NCI-H510A treated with DMSO at 0.1 percent for 48 hours (cell line): ENCODE measurements at places on chromosomes 5 and 9.

GRCh38 chr5:128469912-128470311, 68.1 kb downstream of the FBN2 start:
- no peak for DNase-seq

GRCh38 chr9:130785940-130786508, 49.0 kb upstream of the ABL1 start:
- no peak for DNase-seq

GRCh38 chr5:95020345-95020744, 264.5 kb downstream of the MCTP1 start:
- no peak for DNase-seq

GRCh38 chr9:109417054-109417453, 81.1 kb downstream of the PTPN3 start:
- no peak for DNase-seq

DNA sequence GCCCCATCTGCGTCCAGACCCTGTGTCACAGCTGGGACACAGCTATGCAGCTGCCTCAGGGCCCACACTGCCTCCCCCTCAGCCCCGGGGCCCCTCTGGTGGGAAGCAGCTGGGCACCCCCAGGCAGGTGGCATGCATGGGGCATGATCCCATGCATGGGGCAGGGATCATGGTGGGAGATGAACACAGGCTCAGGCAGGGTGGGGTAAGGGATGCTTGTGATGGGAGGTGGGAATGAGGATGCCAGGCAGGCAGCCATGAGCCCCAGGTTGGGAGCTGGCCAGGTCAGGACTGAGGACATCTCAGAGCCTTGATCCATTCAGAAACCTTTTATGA, 19.7 kb downstream of the EEIG1 start:
- DNase-seq, result no peak

- no peak for DNase-seq
Measured at GRCh38 chr5:178384816-178385495, 152.4 kb upstream of the PHYKPL start.

GRCh38 chr5:40587376-40587775, 92.3 kb upstream of the PTGER4 start:
- no peak for DNase-seq

- DNase-seq, result no peak
Measured at GRCh38 chr9:126024581-126025230, 277.5 kb downstream of the PBX3 start.

DNA sequence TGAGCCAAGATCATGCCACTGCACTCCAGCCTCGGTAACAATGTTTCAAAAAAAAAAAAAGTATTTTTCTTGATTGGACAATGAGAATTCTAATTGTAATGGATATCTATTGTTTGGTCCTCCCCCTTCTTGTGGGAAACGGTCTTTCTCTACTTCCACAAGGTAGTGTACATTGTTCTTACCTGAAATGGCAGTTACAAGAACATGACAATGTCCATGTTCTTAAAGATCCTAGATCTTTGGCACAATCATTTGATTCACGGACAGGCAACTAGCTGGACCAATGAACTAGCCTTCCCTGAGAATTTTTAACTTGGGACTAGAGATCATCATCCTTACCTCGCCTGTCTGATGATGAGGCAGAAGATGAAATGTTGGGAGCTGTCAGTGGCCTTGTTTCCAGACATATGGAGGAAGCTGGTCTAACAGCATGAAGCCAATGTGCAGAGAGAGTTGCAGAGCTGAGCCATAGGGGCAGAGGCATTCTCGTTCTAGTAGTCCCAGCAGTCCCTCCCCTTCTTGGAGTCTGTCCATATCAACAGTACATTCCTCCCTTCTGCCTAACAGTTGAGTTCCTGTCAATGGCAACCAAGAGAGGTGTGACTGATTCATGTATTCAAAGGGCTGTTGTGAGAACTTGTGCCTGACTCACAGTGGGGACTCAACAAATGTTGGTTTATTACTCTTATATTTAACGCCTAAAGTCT, 2.1 kb upstream of the MARCHF6 start:
- DNase-seq, result peak; percentile 63

- no peak for DNase-seq
Measured at GRCh38 chr5:10892911-10893215, 131.8 kb upstream of the DAP start.

- no peak for DNase-seq
Measured at GRCh38 chr9:2785060-2785950, 58.6 kb downstream of the PUM3 start.

DNA sequence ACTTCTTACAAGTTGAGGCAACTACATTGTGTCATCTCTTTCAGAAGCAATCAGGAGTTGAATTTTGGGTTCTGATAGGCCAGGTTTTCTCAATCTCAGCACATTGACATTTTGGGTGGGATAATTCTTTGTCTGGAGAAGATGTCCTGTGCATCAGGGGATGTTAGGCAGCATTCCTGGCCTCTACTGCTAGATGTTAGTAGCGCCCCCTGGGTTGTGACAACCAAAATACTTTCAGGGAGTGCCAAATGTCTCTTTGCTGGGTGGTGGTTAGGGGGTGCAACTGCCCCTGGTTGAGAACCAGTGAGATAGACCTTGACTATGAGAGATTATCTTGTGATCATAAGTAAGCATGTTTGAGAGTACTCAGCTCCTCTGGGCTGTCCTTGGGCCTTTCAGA, 164.3 kb upstream of the KLF9 start:
- DNase-seq, result no peak

DNA sequence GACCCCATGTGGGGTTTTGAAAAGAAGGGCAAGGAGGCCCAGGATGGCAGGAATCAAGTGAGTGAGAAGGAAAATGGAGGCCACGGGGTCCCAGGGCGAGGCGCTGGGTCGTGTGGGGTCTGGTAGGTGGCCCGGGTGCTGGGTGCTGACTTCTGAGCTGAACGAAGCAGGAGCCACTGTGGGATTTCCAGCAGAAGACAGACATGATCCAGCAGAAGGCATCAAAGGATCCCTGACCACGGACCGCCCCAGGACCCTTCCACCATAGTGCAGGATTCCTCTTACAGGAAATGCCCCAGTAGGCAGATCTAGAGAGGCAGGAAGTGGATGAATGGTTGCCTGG, 106.7 kb downstream of the ADAMTS2 start:
- no peak for DNase-seq

DNA sequence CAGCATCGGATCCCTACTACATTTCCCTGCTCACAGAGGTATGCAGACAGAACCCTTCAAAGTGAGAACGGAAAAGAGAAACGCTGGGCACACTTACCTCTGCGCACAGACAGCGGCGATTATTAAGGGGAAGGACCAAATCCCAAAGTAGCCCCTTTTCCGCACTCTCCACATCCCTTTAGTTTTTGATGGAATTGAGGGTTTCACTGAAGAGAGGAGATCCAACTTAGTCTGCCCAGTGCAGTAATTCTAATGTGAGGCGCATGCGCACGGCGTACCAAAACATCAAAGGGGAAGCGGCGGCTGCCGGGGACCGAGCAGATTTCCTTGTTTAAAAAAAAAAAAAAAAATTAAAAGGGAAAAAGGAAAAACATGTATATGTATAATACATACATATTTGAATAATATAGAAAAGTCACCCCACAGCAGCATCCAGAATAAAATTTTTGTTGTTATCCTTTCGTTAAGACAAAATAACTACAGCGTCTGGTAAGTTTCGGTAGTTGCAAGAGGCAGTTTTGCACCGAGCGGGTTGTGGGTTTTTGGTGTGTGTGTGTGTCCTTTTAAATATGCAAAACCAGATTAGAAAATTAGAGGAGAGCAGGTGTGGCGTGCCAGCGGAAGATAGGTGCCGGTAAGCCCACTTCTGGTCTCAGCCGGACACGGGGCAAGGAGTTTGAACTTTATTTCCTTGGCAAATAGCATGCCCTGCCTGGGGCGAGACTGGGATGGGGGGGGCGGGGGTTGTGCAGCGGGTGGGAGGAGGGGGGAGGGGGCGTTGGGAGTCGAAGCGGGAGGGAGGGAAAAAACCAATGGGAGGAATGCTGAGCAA, at the start of gene GABRB2:
Gene GABRB2, minus strand, starts transcription at position 256 of the 832 bp plus-strand sequence. Its CDS starts 82 bp downstream, at position 174.
- DNase-seq, result peak; percentile 47

GRCh38 chr9:14912859-14913258, 2.6 kb upstream of the FREM1 start:
- DNase-seq, result no peak

DNA sequence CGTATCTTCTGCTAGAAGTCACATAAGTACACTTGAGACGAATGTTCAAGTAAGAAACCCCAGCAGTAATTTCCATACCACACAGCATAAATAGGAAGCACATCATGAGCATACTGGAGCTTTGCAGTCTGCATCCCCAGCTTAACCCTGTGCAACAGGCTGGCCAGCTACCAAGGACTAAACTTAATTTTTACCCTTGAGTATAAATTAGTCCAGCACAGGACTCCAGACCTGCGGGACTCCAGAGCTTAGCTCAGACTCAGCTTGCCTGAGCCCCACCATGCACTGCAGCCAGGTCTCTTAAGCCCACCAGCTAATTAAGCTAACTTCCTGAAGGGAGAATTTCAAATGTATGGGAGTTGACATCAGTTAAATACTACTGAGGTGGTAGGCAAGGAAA, 491.0 kb downstream of the ARHGEF28 start:
- no peak for DNase-seq

- peak; percentile 63 for DNase-seq
Measured at GRCh38 chr5:83608122-83608521, 112.5 kb downstream of the HAPLN1 start.

DNA sequence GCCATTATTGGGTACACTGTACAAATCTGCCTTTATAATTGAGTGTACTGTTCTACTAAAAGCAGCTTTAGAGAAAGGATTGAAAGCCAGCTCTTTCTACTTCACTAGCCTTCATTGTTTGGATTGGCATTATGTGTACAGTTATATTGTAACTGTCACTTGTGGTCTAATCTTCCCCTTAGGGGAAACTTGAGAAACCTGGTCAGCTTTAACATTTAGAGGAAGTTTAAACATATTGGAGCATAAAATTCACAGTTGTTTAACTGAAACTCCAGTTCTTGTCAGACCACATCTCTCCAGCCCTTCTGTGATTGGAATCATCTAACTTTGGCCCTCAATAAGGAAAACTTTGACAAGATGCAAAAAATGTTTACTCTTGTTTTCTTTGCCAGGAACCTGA, 24.6 kb downstream of the PIK3R1 start:
- no peak for DNase-seq

- no peak for DNase-seq
Measured at GRCh38 chr5:126988021-126988569, 42.3 kb downstream of the MARCHF3 start.

DNA sequence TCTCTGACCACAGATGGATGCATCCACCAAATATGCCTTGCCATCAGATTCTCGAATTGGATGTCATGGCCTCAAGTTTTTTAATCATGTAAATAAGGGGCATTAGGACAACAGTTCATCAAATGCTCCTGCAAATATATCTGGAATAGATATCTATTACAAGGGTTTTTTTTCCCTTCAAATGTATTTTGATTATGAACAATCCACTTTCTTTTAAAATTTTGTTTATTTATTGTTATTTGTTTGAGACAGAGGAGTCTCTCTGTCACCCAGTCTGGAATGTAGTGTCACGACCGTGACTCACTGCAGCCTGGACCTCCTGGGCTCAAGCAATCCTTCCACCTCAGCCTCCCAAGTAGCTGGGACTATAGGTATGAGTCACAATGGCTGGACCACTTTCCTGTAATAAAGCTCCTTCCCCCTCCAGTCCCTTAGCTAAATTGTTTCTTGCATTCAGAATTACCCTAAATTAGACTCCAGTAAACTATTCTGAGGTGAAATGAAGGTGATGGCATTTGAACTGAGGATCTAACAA, 1412.1 kb downstream of the EFNA5 start:
- DNase-seq, result no peak

DNA sequence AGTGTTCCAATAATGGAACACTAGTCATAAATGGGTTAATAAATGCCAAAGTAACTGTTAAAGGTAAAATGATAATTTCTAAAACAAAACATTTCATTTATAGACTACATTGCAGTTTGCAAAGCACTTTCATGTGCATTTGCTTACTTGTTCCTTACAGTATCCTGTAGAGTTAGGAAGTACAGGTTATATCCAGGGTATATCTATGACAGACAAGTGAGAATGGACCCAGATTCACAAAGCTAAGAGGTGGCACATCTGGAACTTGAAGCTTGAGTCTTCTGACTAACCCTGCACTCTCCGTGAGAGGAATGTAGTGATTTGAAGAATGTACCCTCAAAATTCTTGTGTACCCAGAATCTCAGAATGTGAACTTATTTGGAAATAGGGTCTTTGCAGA, 121.4 kb downstream of the FER start:
- DNase-seq, result no peak

GRCh38 chr5:79872291-79872690, 118.8 kb downstream of the MTX3 start:
- no peak for DNase-seq

DNA sequence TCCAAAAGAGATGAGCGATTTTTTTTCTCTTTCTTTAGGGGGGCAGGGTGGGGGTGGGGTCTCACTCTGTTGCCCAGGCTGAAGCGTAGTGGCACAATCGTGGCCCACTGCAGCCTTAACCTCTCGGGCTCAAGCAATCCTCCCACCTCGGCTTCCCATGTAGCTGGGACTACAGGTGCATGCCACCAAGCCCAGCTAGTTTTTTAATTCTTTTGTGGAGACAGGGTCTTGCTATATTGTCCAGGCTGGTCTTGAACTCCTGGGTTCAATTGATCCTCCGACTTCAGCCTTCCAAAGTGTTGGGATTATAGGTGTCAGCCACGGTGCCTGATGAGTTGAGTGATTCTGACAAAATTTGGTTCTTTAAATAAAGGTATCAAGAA, 127.0 kb downstream of the ARRDC3 start:
- DNase-seq, result no peak

DNA sequence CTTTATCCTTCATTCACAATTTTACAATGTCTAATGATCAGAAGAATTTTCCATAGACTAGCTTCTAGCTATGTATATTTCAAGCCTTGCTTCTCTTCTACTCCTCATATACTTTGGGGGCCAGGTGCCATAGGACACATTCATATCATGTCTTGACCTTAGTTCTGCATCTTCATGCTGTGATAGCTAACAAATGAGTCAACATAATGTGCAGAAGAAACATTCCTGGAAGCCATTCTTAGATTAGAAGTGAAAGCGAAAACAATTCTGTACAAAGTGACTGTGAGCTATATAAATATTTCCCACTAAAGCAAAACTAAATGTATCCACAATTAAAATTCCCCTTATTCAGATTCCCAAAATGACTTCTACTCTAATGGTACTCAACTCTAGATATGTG, 320.2 kb upstream of the NREP start:
- DNase-seq, result no peak

DNA sequence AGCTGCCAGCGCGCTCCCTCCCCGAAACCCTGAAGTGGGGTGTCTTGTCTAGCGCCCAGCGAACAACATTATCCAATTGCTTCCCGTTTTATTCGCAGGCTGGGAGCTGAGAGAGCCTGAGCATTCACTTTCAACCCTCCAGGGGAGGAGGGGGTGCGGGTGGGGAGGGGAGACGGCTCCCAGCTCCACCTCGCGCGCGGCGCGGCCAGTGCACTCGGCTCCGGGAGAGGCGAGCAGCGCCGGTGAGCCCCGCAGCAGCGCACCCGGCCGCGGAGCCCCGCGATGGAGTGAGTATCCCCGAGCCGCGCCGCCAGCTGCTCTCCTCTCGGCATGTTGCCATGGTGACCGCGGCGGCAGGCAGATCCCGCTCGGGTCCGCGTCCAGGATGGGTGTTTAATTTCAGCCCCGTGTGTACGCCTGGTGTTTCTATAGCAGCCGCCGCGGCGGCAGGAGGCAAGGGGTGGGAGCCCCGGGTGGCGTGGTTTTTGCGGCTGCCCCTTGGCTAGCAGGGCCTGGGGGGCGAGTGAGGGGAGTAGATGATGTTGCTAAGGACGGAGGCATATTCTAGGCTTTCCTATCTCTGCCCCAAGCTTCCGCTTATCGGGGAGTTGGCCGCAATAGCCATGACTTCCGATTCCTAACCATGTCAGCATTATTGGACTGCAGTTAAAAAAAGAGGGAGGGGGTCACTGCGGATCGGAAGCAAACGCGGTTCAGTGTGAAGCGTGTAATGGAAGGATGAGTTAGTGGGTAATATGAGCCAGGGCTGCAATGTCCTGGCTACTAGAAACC, 139.2 kb upstream of the PALM2AKAP2 start:
- DNase-seq, result peak; percentile 49
